ENCODE measurements at places on chromosomes 2 and 18.

- no peak for DNase-seq
Measured at GRCh38 chr2:195494451-195494850, 162.6 kb upstream of the SLC39A10 start.

DNA sequence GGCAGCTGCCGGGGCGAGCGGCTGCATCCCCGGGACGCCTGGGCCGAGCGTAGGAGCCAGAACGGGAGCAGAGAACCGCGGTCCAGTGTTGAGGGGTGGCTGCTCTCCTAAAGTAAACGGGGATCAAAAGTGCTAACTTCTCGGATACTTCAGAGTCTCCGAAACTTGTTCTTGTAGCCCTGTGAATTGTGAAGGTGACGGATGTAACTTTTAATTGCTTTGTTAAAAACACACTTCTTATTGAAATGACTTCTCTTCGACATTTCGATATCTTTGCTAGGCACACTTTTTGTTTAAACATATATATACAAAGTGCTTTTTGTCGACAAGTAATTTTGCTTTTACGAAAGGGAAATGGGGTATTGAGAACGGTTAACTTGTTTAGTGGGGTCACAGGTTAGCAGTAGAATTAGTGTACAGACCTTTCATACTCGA is 540 bp downstream of the ATP9B start:
- no peak for DNase-seq

- DNase-seq, result no peak
Measured at GRCh38 chr2:46885376-46885775, 30.2 kb downstream of the MCFD2 start.

DNA sequence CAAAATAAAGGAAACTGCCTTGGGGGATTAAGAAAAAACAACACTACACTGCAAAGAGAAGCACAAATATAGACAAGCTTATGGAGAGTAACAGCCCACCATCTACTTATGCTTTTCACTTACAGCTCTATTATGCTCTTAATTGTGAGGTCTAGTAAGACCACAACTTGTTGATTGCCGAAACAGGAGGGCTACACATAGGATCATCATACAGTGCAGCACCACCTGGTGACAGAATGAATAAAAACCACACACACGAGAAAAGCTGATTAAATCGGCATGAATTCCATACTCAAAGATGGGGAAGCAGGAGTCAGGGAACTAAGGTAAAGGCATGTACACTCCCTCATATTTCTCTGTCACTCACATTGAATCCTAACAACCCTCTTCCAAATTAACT is 259.2 kb downstream of the IKZF2 start:
- DNase-seq, result no peak

DNA sequence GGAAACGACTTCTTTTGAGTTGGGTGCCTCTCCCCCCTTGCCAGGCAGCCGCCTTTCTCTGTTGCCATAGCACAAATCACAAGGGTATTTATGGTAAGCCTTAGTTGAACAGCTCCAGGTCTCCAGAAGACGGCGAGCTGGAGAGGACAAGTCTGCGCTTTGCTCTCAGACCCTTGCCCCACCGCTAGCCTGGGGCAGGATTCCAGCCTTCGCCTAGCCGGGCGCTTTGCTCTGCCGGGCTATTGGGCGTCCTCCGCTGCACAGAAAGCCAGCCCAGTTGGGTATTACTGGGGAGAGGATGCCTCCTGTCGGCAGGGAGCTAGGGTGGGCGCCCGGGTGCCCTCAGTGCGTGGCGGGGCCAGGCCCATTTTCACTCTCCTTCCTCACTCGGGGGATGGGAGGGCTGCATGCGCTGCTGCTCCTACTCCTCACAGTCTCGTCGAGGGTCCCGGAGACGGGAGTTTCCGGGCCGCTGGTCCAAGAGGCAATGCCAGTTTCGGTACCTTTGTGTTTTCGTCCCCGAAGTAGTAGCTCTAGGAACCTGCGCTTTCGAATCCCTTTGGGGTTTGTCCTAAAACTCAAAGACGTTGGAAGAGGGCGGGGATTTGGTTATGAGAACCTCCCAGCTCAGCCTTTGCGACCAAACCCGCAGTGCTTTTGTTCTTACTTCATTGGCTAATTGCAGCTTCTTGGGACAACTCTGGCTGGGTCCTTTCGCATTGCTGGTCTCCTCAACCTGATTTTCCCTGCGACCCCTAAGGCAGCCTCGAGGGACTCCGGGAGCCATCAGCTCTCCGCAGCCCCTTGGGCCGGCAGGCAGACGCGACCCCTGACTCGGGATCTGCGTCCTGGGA is 3.6 kb upstream of the DLX2 start:
- DNase-seq, result peak; percentile 41

DNA sequence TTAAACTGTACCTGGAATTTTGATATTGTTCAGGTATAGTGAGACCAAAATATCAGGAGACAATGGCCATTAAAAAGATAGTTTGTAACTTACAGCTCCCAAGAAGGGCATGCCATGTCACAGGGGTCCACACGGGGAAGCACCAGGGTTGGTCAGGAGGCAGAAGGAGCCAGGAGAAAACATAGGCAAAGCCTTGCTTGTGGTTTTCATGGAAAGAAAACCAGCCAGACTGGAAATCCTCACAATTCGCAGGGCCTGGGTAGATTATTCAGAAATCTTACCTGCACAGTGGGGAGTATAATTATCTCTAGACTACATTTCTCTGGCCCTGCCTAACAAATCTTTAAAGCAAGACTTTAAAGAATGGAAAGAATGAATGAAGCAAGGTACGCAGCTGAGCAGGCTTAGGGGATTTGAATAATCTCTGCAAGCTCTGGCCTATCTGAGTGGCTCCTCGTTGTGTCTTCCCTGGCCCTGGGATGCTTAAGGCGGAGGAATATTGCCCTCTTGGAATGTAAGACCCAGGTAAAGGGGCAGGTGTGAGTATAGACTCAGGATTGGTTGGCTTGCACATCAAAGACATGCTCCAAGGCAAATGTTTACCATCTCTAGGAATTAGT is 66.9 kb upstream of the CDC42EP3 start:
- DNase-seq, result no peak

DNA sequence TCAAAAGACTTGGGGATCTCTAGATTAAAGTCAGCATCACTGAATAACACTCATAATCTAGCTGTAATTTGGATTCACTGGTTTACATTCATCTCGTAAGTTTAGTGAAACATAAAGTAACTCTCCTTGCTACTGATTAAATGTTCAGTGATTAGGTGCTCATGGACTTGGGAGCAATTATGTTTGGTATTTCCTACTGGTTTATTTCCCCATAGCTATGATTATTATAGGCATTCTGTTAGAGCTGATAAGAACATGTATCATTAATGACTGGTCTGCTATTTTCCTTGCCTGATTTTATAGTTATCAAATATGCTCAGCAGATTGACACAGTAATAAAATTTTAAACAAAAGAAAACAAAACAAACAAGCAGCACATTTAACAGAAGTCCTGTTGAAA is 334.7 kb upstream of the SLC8A1 start:
- no peak for DNase-seq

GRCh38 chr2:23622966-23623675 is 238.1 kb downstream of the KLHL29 start:
- DNase-seq, result no peak

DNA sequence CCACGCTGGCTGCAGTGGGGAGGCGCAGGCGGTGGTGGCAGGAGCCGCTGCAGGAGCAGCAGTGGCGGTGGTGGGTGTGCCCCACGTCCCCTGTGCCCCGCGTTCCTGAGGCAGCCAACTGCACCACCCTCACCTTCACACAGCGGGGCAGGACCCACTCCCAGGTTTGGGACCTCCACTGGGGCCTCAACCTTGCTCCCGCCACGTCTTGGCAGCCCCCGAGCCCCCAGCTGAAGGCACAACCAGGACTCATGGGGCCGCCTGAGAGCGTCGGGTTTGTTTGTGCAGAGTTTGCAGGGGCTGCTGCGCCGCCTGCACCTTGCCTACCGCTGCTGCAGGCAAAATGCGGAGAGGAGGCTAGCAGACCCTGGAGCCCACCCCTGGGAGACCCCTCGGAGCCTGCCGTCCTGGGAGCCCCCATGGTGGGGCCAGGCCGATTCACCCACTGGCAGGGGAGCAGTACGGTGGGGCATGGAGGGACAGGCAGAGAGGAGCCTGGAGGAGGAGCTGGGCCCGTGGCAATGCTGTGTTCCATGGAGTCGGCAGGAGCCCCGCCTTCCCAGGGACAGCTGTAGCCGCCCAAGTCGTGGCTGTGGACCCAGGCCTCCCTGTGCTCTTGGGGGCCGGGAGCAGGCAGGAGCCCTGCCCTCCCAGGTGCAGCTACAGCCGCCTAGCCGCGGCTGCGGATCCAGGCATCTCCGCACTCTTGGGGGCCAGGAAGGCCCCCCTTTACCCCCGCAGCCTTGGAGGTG is 14.7 kb upstream of the EML6 start:
- DNase-seq, result no peak

GRCh38 chr2:85999061-85999831 is 106.4 kb downstream of the POLR1A start:
- no peak for DNase-seq

- DNase-seq, result no peak
Measured at GRCh38 chr2:38185012-38185491, 109.1 kb upstream of the CYP1B1 start.

Measured in hematopoietic multipotent progenitor cell treated with erythropoietin and hydrocortisone succinate and interleukin-3 and kit ligand, for 17 days (in vitro differentiated cells).